ENCODE measurements at places on chromosomes 2 and 18. TPM values are rescaled to one million over a fixed set of nuclear protein-coding genes. Genes with fewer than 3 reads are reported as not detected.

Gene RSAD2
- total RNA-seq, result 98.9 TPM

Gene SLC23A3
- total RNA-seq, result 1.1 TPM

Gene TNP1
- not detected for total RNA-seq

Gene UGT1A8
- not detected for total RNA-seq

Gene DNAH6
- under 0.01 TPM for total RNA-seq

Gene CLEC4F
- 0.36 TPM for total RNA-seq

Gene SCN1A
- total RNA-seq, result 0.36 TPM
